ENCODE measurements at places on chromosomes 2 and 18.

GRCh38 chr2:187107001-187107400, 258.0 kb upstream of the ZSWIM2 start:
- DNase-seq: no peak

DNA sequence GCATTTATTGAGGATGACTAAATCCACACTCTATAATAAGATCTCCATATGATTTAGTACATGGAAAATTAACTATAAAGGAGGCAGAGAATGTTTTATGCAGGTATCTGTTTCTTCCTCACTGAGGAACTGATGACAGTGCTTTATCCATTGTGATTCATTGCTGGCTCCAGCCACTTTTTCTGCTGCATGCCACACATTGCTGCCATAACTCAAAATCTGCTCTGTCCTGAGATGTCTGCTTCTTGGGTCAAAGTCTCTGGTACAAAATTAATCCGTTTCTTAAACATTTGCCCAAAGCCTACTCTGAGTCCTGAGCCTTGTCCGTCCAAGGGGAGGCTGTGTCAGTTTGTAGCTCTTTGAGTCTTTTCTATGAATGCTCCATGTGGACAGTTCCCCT, 15.5 kb upstream of the ARHGAP28 start:
- DNase-seq: no peak

DNA sequence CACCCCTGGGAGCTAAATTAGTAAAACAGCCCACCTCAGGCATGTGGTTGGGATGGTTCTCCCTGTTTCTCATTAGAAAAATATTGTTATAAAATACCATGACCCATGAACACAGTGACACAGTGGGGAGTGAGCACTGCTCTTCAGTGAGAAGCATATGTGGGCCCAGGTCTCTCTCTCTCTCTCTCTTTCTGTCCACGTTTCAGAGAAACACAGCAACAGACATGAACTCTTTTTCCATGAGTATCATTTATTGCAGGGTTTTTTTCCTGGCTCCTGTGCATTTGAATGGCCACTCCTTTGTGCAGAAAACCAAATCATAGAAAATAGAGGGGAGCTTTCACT, 41.2 kb downstream of the CYRIA start:
- no peak for DNase-seq

DNA sequence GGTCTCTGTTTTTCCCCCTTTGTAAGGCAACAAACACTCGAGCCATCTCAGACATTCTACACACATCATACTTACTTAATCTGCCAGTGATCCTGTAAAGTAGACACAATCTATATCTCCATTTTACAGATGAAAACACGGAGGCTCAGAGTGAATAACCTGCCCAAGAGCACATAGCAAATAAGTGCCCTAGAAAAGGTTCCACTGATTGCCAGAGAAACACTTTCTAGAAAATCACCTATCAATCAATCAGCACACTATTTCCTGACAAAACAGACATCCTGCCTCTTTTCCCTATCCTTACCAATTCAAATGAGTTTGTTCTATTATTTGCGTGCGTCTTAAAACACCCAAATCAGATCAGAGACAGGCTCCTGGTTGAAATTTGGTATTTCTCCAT, 23.9 kb downstream of the SLC66A3 start:
- no peak for DNase-seq

- no peak for DNase-seq
Measured at GRCh38 chr2:144146076-144146475, 373.8 kb downstream of the ZEB2 start.

- DNase-seq: no peak
Measured at GRCh38 chr18:10231220-10231619, 223.2 kb upstream of the APCDD1 start.

GRCh38 chr2:196176142-196176738, 4.9 kb upstream of the STK17B start:
- DNase-seq: peak; percentile 16

GRCh38 chr2:168632709-168633121, 169.7 kb upstream of the NOSTRIN start:
- no peak for DNase-seq

DNA sequence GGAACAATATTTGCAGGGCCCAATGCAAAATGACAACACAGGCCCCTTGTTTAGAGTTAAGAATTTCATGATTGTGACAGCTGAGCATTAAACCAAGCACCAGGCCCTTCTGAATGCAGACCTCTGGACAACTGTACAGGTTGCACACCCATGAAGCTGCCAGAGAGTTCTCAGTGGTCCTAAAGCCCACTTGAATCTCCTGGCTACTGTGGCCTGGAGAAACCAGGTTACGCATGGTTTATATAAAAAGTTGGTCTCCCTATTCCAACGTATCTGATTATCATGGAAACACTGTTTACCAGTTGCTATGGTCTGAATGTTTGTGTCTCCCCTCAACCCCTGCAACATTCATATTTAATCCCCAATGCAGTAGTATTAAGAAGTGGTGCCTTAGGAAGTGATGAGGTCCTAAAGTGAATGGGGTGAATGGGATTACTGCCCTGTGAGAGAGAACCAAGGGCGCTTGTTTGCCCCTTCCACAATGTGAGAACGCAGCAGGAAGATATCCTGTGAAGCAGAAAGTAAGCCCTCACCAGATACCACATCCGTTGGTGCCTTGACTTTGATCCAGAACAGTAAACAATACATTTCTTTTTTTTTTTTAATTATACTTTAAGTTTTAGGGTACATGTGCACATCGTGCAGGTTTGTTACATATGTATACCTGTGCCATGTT, 48.0 kb upstream of the ANXA4 start:
- peak; percentile 12 for DNase-seq

GRCh38 chr2:55073000-55073983, 23.0 kb upstream of the RTN4 start:
- no peak for DNase-seq

- DNase-seq: no peak
Measured at GRCh38 chr2:173997269-173997668, 32.1 kb upstream of the SP3 start.

DNA sequence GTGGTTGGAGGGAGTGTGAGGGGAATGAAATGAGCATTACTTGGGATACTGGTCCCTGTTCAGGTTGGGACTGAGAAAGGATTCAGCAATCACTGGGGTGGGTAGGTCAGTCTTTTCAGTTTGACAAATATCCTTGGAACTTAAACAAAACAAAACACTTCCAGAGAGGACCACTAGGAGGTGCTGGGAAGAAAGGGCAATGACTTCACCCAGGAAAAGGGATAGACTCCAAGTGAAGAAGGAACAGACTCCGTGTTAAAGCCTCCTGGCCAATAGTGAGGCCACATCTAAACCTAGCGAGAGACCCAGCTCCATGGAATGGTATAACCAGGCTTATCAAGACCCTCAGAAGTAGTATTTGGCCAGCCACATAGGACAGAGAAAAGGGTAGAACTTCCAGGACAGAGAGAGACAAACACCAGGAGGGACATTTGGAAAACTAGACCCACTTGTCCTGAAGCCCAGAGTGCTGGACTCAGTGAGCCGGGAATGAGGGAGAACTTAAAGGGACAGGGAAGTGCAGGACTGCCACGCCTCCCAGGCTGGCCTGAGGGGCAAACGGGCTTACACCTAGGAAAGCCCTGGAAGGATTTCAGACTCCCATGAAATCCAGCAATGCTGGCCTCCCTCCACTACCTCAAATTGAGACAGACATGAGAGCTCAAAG, 19.6 kb upstream of the KCNG3 start:
- no peak for DNase-seq

DNA sequence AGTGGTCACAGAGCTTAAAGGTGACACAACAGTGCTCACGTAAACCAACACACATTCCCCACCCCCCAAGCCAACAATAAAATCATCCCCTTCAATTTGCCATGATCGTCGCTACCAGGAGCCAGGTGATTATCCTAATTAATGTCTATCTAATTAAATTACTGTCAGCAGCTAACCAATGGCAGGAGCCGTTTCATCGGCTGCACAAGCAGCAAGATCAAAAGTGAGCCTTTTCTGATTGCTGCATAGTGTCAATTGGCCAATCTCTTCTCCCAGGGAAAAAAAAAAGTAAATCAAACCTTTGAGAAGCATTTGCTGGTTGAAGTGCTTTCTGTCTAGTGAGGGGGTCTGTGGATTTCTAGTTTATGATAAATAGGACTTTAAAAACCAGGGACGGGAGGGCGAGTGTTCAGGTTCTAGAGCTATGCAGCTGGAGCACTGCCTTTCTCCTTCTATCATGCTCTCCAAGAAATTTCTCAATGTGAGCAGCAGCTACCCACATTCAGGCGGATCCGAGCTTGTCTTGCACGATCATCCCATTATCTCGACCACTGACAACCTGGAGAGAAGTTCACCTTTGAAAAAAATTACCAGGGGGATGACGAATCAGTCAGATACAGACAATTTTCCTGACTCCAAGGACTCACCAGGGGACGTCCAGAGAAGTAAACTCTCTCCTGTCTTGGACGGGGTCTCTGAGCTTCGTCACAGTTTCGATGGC, at the start of gene TBR1:
TSS of gene TBR1 (plus strand) at position 311 of the 721 bp plus-strand sequence. CDS start at position 425, 114 bp downstream.
- DNase-seq: no peak

DNA sequence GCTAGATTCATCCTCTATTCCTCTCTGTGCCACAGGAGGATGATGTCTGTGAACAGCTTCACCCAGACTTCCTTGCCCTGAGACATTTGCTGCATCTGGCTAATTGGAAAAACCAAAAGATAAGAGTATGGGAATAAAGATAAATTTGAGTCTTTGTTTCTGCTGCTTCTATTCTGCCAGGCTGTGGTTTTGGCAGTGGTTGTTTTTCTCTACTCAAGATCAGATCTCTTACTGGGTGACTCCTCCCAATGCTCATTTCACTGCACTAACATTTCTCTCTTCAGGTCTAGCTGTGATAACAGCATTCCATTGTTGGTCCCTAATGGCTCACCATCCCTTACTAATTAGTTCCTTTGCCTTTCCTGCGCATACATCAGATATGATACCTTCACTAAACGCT, 89.5 kb downstream of the CALCRL start:
- DNase-seq: no peak

- no peak for DNase-seq
Measured at GRCh38 chr2:9037166-9037565, 33.7 kb upstream of the MBOAT2 start.

- no peak for DNase-seq
Measured at GRCh38 chr2:45195916-45196315, 186.7 kb upstream of the SIX2 start.

All from activated naive CD4-positive, alpha-beta T cell (primary cell).